ENCODE measurements at places on chromosomes 12 and 14.

DNA sequence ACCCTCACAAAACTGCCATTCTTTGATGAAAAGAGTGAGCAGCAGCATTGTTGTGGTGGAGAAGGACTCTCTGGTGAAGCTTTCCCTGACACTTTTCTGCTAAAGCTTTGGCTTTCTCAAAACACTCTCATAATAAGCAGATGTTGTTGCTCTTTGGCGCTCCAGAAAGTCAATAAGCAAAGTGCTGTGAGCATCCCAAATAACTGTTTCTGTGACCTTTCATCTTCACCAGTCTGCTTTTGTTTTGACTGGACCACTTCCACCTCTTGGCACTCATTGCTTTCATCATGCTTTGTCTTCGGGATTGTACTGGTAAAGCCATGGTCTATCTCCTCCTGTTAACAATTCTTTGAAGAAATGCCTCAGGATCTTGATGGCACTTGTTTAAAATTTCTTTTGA, 424.7 kb upstream of the TMPO start:
- no peak for DNase-seq

- DNase-seq = no peak
These were observed 13.0 kb downstream of the ATG14 start for GRCh38 chr14:55398679-55399078.

- DNase-seq = no peak
These were observed 41.0 kb downstream of the GRIN2B start for GRCh38 chr12:13940335-13940865.

- no peak for DNase-seq
These were observed 13.0 kb downstream of the TCP11L2 start for GRCh38 chr12:106315523-106315922.

- DNase-seq = no peak
These were observed 136.2 kb downstream of the SLCO1B3 start for GRCh38 chr12:20946732-20947131.

GRCh38 chr12:82682851-82683261, 3.9 kb upstream of the TMTC2 start:
- DNase-seq = no peak

DNA sequence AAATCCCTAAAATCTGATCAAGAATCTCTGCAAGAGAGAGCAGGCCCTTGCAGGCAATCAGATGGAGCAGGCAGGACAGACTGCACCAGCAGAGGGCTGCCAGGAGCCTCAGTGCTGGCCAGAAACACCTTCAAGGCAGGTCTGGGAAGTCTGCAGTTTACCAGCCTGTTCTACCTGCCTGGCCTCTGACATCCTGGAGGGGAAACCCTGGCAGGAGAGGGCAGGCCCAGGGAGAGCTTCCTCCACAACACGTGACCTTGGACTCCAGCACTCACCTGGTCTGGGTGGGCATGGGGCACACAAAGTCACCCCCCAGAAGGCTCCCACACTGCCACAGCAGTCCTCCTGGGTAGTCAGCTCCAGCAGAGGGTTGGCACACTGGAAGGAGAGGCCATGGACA, 56.0 kb downstream of the ISCA2 start:
- DNase-seq = no peak

DNA sequence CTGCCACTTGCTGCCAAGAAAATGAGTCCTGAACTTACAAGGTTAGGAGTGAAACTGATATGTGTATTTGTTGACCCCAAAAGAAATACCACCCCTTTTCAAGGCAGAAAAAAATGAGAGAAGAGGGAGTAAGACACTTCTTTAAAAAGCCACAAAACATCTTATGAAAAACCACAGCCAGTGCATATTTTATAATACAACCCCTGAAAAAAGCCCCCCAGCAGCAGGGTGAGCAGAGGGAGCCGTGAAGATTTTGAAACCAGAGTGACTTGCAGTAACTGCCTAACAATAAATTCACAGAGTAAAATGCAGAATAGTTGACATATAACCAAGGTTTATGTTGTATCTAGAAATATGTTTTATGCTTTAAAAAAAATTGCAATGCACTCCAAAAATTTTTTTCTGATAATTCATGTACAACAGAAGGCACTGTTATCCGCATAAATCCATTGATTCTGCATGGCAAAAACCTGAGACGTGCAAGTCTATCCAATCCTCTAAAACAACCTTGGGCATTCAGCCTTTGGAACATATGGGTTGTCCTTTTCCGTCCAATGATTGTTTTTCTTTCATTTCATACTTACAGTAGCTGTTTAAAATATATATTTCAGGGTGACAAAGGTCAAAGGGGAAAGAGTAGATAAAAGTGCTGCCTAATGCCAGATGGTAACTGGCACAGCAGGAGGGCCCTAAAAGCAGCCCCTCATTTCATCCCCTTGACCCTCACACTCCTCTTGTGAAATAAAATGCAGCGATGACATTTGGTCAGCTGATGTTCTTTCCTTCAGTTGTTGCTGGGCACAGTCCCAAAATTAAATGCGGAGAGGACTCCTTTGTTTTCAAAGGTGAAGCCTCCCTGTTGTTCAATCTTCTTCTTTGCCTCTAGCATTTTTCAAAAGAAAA, 65.3 kb downstream of the IPO8 start:
- DNase-seq = no peak

DNA sequence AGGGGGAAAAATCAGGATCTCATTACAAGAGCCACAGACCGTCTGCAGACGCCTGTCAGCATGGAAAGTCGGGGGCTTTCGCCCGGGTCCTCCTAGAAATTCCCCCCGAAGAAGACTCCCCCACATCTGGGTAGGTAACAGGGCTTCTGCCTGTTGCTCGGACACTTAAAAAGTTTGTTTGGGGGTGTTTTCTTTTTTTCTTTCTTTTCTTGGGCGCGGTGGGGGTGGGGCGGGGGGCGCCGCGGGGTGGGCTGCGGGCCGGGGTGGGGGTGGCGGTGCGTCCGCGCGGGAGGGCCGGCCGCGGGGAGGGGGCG, 358 bp downstream of the ELK3 start:
- no peak for DNase-seq

DNA sequence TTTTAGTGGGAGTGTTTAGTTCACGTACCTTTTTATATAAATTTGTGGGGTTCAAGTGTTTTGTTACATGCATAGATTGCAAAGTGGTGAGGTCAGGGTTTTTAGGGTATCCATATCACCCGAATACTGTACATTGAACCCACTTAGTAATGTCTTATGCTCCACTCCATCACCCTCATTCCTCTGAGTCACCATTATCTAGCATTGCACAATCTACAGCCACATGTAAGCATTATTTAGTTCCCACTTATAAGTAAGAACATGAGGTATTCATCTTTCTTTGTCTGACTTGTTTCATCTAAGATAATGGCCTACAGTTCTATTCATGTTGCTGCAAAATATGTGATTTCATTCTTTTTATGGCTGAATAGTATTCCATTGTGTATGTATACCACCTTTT, 583.7 kb upstream of the LRFN5 start:
- no peak for DNase-seq

- no peak for DNase-seq
These were observed 20.6 kb downstream of the RACGAP1 start for GRCh38 chr12:50004696-50005095.

DNA sequence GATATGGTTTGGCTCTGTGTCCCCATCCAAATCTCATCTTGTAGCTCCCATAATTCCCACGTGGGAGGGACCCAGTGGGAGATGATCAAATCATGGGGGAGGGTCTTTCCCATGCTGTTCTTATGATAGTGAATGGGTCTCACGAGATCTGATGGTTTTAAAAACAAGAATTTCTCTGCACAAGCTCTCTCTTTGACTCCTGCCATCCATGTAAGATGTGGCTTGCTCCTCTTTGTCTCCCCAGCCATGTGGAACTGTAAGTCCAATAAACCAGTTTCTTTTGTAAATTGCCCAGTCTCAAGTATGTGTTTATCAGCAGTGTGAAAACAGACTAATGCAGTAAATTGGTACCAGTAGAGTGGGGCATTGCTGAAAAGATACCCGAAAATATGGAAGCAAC, 146.2 kb downstream of the DPF3 start:
- DNase-seq = no peak

DNA sequence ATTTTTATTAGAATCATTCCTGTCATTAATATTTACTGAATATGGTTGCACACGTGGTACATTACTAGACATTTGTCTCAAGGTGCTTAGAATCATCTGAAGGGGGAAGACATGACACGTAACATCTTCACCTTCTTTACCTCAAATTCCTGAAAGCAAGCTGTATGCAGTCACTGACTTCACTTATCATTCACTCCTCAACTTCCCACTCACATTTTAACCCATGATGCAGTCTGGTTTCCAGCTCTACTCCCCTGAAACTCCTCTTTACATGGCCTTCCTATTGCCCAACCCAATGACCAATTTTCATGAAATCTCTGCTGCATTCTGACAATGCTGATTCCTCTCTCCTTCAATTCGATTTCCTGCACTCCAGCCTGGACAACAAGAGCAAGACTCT, 5.8 kb upstream of the PSMC6 start:
- DNase-seq = no peak

- DNase-seq = no peak
These were observed 23.9 kb downstream of the SCAF11 start for GRCh38 chr12:45966486-45966885.

DNA sequence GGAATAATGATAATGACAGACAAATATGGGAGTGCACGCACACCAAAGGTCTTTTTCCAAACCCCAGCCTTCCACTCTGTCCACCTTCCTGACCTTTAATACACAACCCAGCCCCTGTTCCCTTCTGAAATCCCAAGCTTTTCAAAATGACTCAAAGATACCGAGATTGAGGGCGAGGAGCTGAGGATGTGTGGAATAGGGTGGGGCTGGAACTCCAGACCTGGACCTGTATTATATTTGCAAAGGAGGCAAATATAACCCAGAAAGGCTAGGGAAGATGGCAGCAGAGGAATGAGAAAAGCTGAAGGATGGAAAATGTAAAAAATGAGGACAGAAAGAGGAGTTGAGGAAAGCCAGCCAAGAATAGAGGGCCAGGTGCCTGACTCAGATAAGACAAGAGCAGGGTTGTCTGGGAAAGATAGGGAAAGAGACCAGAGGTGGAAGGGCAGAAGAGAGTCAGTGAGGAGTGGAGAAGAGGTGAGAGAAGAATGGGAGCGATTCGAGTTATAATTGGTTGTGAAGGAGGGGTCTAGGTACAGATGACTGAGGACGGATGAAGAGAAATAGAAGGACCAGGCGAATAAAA, 1.0 kb upstream of the PTMS start:
- DNase-seq = no peak

- DNase-seq = no peak
These were observed 89.3 kb downstream of the OSBPL8 start for GRCh38 chr12:76470028-76470939.

DNA sequence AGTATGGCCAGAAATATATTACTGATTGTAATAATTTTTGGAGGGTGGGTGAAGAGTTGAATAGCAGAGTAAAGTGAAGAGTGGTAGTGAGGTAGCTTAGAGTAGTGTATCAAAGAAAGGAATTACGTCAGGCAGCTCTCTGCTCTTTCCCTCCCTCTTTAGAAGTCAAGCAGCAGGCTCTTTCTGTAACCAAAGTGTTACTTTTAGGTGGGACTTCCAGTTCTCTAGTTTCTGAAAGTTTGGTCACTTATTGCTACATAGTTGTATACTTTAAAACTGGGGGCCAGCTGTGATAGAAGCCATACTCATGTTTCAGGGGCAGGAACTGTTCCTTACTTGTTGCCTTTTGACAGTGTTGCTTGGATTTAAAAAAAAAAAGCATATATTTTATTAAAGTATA, 30.6 kb downstream of the ATF7IP start:
- DNase-seq = no peak

GRCh38 chr12:76259106-76259505, 89.1 kb downstream of the BBS10 start:
- no peak for DNase-seq

GRCh38 chr12:123384318-123384993, 524 bp downstream of the KMT5A start:
- no peak for DNase-seq

DNA sequence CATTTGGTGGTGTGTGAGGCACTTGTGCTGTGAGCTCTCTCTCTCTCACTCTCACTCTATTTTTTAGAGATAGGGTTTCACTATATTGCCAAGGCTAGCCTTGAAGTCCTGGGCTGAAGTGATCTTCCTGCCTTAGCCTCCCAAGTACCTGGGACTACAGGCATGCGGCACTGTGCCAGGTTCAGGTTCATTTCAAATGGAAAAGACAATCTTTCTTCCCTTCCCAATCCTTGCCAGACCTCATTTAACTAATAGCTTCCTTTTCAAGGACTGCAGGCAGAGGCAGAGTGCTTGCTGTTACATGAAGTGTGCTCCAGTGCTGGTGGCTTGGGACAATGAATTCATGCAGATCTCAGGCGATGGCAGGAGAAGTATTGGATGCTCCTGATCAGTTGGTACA, 73.2 kb upstream of the BICD1 start:
- no peak for DNase-seq

GRCh38 chr12:120702637-120703036, 7.6 kb upstream of the UNC119B start:
- no peak for DNase-seq

- DNase-seq = no peak
These were observed 250.5 kb downstream of the DPF3 start for GRCh38 chr14:72643317-72643801.

- no peak for DNase-seq
These were observed 826 bp downstream of the PRKCH start for GRCh38 chr14:61322011-61322798.

DNA sequence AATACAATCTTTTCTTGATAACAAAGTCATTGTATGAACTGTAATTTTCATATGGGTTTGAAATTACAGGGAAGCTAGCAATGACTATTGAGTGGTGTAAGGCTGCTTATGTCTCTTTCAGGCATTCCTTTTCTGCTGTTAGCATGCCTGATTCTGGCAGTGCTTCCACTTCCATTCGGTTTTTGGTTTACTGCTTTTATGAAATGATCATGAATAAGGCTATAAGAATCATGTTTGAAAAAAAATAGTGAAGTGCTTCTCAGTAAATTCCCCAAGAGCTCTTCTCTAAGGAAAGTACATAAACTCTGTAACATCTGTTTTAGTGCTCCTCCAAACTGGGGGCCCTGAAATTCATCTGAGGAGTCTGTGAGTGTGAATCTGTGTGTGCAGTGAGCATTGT, 434.0 kb upstream of the RGS6 start:
- no peak for DNase-seq

DNA sequence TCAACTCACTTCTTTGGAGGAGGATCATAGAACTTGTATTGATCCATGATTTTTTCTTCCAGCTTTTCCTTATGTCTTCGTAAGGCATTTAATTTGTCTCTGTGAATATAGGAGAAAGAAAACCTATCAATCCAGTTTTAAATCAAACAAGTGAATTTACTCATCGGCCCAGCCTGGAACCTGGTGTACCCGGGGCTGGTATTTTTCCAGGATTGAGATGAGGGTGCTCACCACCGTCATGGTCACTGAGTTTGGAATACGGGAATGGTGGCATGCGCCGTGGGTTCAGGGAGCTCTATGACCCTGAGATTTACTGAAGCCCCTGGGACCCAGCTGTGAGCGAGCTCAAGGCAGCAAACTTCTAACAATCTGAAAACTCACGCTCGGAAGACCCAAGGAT, 46.5 kb upstream of the GPR68 start:
- DNase-seq = no peak

- DNase-seq = no peak
These were observed 21.1 kb upstream of the KRT8 start for GRCh38 chr12:52925717-52926595.

- DNase-seq = no peak
These were observed 1.6 kb upstream of the CDH24 start for GRCh38 chr14:23058654-23059504.

Data from activated T-cell treated with anti-CD3 and anti-CD28 coated beads for 48 hours (primary cell).